ENCODE measurements at places on chromosomes 6 and 20. TPM values are rescaled to one million over a fixed set of nuclear protein-coding genes. Genes with fewer than 3 reads are reported as not detected.

WFDC5 gene
- total RNA-seq, result not detected

FOXA2 gene
- not detected for total RNA-seq

PPP2R5D gene
- total RNA-seq, result 26.3 TPM

MTCH1 gene
- 160 TPM for total RNA-seq

STMN3 gene
- 32.2 TPM for total RNA-seq

ALDH5A1 gene
- total RNA-seq, result 26.3 TPM

ZNF165 gene
- 4.7 TPM for total RNA-seq

DNA sequence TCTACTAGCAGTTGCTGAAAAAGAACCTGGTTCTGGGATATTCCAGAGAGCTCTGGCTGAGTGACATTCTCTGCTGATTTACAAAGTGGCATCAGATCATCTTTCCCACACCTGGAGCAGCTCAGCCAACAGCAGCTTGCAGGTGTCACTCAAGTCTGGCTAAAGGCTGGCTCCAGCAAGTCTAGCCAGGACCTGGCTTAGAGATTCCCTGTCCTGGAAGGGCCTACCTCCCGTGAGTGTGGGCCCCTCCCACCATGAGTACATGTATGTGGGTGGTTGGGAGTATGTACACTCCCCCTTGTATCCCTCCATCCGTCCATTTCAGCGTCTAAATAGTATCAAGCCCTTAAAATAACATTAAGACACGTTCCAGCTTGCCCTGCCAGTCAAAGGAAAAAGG, 539.3 kb upstream of the ID4 start:
- H3K4me3 ChIP-seq, result no peak overlapping the region
- H3K27me3 ChIP-seq, result no peaks in the 10 kb centered on the region
- H3K4me1 ChIP-seq, result no peaks in the 10 kb centered on the region
- H3K36me3 ChIP-seq, result no peaks in the 10 kb centered on the region
- DNase-seq, result no peak

DNA sequence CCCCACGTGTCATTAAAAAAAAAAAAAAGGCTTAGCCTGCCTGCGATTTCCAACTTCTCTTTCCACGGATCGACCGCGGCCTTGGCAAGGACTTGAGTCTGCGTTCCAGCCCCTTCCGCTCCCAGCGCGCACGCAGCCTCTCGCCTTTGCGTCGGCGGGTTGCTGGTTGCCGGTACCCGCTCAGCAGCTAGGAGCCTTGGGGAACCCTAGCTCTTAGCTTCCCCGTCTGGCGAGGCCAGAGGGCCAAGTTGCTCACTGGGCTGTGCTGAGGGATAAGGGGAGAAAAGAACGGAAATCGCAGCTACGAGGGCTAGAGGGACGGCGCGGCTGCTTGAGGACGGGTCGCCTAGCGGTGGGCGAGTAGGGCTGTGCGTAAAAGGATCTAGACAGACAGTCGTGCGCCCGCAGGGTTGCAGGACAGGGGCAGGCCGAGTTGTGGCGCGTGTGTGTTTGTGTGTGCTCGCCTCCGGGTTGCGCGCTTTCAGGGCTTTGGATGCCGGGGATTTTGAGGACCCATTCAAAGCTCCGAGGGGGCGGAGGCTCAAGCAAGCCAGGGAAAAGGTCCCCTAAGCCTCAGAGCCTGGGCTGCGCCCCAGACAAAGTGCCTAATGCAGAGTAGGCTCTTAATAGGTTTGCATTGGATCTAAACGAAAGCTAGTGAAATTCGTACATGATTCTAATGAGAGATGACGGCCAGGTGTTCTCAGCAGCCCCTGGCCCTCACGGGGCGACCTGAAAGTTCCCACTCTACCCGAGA, 40.5 kb upstream of the OSTM1 start:
- H3K36me3 ChIP-seq, result no peaks in the 10 kb centered on the region
- peak overlapping the region; percentile 43 for H3K4me3 ChIP-seq
- peaks cover 57% of the 10 kb centered on the region for H3K4me1 ChIP-seq
- DNase-seq, result peak; percentile 73

DNA sequence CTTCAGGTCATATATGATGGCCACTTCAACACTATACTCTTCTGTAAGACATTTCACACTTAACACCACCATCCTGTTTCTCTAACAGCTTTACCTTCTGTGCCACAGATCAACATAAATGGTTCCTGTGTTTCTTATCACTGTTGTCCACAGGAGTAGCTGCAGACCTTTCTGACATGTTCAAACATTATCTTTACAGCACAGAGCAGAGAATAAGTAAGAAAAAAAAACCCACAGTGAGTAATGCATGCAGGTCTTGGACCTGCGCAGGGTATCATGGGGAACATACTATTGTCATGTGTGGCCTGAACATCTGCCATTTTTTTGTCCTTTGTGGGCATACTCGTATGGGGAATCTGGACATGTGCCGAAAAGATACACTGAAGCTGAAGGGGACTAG, 161.9 kb downstream of the KIF16B start:
- H3K4me3 ChIP-seq, result no peak overlapping the region
- no peak for DNase-seq
- no peaks in the 10 kb centered on the region for H3K36me3 ChIP-seq
- H3K4me1 ChIP-seq, result no peaks in the 10 kb centered on the region

DNA sequence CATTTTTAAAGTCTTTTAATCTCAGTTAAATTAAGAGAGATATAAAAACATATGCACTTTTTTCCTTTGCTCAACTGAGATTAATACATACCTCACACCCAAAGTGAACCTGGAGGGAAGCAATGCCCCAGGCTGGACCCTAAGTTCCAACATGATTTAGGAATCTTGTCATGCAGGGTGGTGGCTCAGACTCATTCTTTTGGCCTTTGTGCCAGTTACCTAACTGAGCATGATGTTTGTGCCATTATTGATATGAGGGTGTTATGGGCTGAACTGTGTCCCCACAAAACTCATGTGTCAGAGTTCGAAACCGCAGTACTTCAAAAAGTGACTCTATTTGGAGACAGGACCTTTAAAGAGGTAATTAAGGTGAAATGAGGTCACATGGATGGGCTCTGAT, 188.0 kb downstream of the ARHGAP18 start:
- H3K27ac ChIP-seq, result no peak overlapping the region
- no peak overlapping the region for H3K4me3 ChIP-seq
- no peaks in the 10 kb centered on the region for H3K27me3 ChIP-seq
- no peaks in the 10 kb centered on the region for H3K36me3 ChIP-seq
- DNase-seq, result no peak
- H3K4me1 ChIP-seq, result no peaks in the 10 kb centered on the region

GRCh38 chr6:117345292-117345610, 79.9 kb downstream of the VGLL2 start:
- H3K27ac ChIP-seq, result no peak overlapping the region
- H3K27me3 ChIP-seq, result no peaks in the 10 kb centered on the region
- no peak for DNase-seq
- H3K4me1 ChIP-seq, result no peaks in the 10 kb centered on the region
- H3K4me3 ChIP-seq, result no peak overlapping the region

DNA sequence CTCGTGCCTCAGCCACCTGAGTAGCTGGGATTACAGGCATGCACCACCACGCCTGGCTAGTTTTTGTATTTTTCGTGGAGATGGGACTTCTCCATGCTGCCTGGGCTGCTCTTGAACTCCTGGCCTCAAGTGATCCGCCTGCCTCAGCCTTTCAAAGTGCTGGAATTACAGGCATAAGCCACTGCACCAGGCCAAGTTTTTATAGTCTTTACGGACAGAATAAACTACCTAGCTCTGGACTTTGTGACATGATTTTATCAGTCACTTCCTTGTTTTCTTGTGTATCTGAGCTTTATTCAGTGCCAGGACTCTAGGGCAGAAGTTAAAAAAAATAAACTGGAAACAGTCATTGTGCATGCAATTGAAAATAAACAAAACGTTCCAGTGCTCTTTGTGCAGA, 46.7 kb upstream of the RALGAPA2 start:
- H3K4me1 ChIP-seq, result no peaks in the 10 kb centered on the region
- no peak overlapping the region for H3K27ac ChIP-seq
- H3K4me3 ChIP-seq, result no peak overlapping the region
- no peaks in the 10 kb centered on the region for H3K36me3 ChIP-seq

DNA sequence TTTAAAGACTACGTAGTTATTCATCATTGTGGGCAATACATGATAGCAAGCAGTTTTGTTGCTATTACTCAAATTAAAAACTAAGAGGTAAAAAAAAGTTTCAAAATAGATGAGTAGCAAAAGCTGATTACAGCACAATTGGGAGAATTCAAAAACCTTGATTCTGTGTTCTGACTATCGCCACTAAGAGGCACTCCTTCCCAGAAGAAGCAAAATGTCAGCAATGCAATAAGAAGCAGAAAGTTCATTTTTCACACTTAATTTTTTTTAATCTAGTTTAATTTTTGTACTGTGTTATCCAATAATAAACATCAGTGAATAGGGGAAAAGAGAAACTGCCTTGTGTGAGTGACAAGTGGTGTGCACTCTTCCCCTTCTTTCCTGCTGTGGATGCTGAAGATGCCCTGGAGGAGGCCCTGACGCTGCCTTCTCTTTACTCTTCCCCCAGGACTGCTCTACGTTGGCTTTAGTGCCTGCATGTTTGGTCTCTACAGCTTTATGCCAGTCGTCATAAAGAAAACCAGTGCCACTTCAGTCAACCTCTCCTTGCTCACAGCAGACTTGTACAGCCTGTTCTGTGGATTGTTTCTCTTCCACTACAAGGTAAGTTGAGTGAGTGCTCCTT, 263.2 kb upstream of the PLN start:
- no peak overlapping the region for H3K4me3 ChIP-seq
- DNase-seq, result no peak
- no peaks in the 10 kb centered on the region for H3K27me3 ChIP-seq
- no peaks in the 10 kb centered on the region for H3K4me1 ChIP-seq
- no peak overlapping the region for H3K27ac ChIP-seq

GRCh38 chr20:8154638-8155037, 22.6 kb downstream of the PLCB1 start:
- H3K27me3 ChIP-seq, result no peaks in the 10 kb centered on the region
- no peak overlapping the region for H3K27ac ChIP-seq
- H3K4me1 ChIP-seq, result no peaks in the 10 kb centered on the region
- DNase-seq, result no peak

GRCh38 chr6:139850512-139850911, 476.1 kb upstream of the CITED2 start:
- H3K4me1 ChIP-seq, result peaks cover 11% of the 10 kb centered on the region
- no peaks in the 10 kb centered on the region for H3K27me3 ChIP-seq
- no peaks in the 10 kb centered on the region for H3K36me3 ChIP-seq
- H3K27ac ChIP-seq, result no peak overlapping the region
- DNase-seq, result no peak

- no peaks in the 10 kb centered on the region for H3K27me3 ChIP-seq
- no peaks in the 10 kb centered on the region for H3K36me3 ChIP-seq
- H3K4me3 ChIP-seq, result no peak overlapping the region
These were observed 116.4 kb downstream of the KIF6 start for GRCh38 chr6:39608652-39609345.

DNA sequence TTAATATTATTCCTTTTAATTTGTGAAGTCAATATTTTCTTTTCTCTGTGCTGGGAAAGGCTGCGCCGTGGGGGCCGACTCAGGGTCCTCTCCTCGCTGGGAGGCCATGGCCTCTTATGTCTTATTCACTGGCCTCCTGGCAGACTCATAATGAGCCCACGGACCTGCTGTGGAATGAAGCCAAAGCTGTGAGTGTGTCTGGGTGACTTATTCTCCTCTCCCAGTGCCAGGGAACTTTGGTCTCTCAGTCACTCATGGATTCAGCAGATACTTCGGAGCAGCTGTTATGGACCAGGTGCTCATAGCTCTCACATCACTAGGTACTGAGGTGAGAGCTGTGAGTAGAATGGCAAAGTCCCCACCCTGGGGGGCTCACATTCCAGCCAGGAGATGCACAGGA, 297.6 kb downstream of the CDH26 start:
- H3K27me3 ChIP-seq, result no peaks in the 10 kb centered on the region
- no peak overlapping the region for H3K4me3 ChIP-seq
- no peaks in the 10 kb centered on the region for H3K36me3 ChIP-seq
- H3K27ac ChIP-seq, result no peak overlapping the region

DNA sequence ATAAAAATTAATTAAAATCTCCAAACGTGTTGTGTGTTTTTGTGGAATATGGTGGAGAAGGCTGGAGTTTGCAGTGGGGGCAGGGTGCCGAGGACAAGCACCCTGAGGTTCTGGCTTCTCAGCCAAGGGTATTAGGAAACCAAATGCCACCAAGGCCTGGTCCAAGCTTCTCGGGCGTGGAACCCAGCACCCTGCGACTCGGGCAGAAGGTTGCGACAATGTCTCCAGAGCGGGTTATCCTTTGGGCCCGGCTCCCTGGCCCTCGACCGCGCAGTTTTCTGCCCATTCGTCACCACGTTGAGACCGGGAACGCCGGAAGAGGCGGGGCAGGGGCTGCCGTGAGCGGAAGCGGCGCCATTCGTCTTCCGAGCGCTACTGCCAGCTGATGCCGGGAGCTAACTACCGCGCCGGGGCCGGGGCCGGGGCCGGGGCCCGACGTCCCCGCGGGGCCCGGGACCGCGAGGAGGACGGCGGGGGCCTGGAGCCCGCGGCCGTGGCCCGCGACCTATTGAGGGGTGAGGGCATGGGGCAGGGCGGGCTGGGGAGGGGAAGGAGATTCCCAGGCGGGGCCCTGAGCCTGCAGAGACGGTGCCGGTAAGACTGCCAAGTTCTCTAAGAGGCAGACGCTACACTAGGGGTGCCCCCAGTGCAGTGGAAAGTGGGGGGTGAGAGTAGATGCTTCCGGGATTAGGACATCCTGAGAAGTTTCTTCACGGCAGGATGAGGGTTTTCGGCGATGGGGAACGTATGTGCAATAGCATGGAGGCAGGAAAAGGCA, at the start of gene RRP36:
RRP36 (plus strand) TSS at position 354 of the 778 bp plus-strand sequence; CDS start at position 386, 32 bp downstream.
- peak within 1 kb of the TSS; percentile 72 for H3K27ac ChIP-seq
- H3K27me3 ChIP-seq, result no peaks in the 10 kb centered on the region
- peaks cover 50% of the 10 kb centered on the region for H3K36me3 ChIP-seq
- H3K4me3 ChIP-seq, result peak within 1 kb of the TSS; percentile 99
- DNase-seq, result peak; percentile 73
- peaks cover 3% of the 10 kb centered on the region for H3K4me1 ChIP-seq

DNA sequence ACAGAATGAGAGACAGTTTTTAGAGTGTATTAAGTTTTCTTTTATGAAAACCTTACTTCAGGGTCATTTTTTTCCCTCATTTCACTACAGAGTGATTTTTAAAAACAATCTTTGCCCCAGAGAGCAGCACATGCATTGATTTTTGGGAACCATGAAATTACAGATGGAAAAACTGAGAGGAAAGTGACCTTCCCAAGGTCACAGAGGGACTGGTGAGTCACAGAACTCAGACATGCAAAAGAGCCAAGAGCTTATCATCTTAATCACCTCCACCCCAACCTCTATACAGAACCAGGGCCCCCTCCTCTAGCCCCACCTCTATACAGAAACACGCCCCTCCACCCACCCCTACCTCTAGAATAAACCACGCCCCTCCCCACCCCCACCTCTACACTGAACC, 10.7 kb downstream of the PXMP4 start:
- H3K4me3 ChIP-seq, result no peak overlapping the region
- H3K27ac ChIP-seq, result no peak overlapping the region
- no peak for DNase-seq
- no peaks in the 10 kb centered on the region for H3K4me1 ChIP-seq
- H3K27me3 ChIP-seq, result no peaks in the 10 kb centered on the region
- H3K36me3 ChIP-seq, result no peaks in the 10 kb centered on the region

- H3K4me1 ChIP-seq, result peaks cover 2% of the 10 kb centered on the region
- H3K36me3 ChIP-seq, result no peaks in the 10 kb centered on the region
- H3K27me3 ChIP-seq, result no peaks in the 10 kb centered on the region
- no peak overlapping the region for H3K4me3 ChIP-seq
These were observed 84.0 kb downstream of the NCR2 start for GRCh38 chr6:41419385-41419784.
